ENCODE measurements at places on chromosomes 12 and 14.

DNA sequence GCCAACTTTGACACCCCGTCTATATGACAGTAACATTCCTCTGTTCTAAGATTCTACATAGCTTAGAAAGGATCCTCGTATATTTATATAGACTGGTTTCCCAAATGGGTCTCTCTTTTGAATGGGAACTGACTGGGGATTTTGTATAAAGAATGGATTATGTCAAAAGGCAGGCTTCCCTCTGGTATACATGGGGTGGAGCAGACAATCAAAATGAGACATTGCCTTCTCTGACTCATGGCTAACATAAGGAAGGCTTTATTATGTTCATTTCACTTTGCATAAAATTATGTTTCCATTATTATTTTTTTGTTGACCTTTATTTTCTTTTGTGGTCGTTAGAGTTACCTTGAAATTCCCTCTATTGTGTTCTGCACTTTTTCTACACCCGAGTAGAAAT, 211.1 kb downstream of the ALG10B start:
- DNase-seq = no peak

DNA sequence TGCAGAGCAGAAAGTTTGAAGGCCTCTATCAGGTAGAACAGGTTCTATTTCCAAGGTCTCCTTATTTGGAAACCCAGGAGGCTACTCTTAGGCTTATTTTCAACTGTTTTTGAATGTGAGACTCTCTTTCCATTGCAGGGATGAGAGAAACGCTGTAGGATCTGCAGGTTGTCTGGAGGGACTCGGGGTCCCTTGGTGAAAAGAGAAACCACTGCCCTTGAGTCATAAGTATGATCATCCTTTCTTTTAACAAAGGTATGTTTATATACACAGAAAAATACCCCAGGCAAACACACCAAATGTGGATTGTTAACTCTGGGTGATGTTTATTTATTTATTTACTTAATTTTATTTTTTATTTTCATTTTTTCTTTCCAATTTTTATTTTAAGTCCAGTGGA, 57.8 kb upstream of the MAX start:
- no peak for DNase-seq

- no peak for DNase-seq
These were observed 128.0 kb upstream of the PWP1 start for GRCh38 chr12:107557589-107558100.

DNA sequence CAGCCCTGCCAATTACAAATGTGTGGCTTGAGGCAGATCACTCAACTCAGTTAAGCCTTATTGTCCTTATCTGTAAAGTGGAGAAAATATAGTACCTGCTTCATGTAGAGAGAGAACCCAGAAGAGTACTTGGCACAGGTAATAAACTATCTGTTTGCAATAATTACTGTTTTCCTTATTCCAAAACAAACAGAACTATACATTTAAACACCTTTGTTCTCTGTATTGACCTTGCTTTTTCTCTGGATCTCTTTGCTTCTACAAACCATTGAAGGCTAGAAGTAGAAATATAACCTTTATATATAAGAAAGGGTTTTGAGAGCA, 70.8 kb upstream of the SRSF5 start:
- DNase-seq = no peak

- DNase-seq = no peak
These were observed 241.4 kb downstream of the BMP4 start for GRCh38 chr14:53715193-53715721.

DNA sequence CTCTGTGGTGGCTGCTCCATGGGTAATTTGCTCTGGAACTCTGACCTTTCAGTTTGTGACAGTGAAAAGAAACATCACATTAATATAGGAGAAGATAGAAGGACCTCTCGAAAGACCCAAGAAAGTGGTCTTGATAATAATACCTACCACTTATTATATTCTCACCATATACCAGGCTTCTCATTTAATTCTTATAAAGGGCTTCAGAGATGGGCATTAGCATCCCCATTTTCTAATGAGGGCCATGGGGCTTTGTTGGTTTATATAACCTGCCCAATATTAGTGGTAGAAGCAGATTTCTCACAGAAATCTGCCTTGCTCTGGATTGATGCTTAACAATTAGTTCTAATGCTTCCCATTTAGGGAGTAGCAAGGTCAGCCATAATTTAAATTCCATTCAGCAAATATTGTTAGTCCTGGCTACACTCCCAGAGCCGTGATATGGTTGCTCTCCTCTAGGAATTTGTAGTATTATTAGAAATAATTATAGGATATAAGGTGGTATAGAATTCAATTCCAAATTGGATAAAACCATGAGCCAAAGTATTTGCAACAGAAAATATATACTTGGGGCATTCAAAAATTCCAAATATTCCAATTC, 7.4 kb upstream of the AMIGO2 start:
- DNase-seq = no peak

GRCh38 chr12:17017402-17017801, 411.4 kb upstream of the LMO3 start:
- no peak for DNase-seq

DNA sequence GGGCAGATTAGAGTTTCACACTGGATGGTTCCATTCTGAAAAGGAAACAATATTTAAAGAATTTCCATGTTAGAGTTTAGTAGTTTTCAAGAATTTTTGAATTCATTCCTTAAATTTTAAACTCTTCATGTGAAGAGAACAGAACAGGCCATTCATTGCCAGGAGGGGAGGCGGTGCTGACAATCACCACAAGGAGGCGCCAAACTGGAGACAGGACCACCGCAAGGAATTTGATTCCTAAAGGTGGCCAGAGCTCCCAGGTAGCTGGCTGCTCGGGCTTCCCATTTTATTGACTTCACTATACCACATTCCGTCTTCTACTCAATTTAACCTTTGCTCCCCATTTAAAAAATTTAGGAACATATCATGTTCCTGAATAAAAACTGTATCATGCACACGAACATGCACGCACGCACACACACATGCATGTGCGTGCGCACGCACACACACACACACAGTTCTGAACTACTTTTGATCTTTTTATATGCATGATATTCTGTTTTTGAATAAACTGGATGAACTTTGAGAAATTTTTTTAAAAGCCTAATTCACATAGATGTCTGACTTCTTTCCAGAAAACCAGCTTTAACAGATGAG, 101.2 kb downstream of the NELL2 start:
- DNase-seq = peak; percentile 74

DNA sequence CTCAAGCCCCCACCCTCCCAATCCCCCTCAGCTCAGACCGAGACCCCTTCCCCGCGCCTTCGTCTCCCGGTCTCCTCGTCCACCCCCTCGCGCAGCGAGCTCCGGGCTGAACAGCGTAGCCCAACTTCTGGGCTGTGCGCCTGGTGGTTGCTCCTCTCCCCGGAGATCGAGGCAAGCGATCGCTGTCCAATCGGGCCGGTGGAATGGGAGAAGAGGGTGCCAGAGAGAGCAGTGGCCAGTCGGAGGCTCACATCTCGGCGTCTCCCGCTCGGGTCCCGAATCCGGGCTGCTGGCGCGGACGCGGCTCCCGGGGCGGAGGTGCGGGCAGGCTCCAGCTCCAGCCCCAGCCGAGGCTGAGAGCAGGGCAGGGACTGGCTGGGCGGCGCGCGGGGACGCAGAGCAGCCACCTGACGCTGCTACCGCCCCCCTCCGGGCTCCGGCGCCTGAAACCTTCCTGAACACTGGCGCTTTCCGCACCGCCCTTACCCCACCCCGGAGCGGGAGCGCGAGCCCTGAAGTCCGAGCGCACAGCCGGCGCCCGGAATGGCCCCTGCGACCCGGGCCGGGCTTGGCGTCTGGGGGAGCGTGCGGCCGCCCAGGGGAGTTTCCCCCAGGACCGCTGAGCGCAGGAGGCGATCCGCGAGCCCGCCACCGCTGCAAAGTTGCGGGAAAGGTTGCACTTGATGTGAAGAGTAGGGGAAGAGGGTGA, 508 bp upstream of the KCNH5 start:
- DNase-seq = no peak

GRCh38 chr12:69284131-69284530, 44.8 kb downstream of the CPSF6 start:
- no peak for DNase-seq

GRCh38 chr12:111838353-111838752, 3.7 kb upstream of the MAPKAPK5 start:
- no peak for DNase-seq
